Stimulated activated naive CD8-positive, alpha-beta T cell treated with anti-CD3 and anti-CD28 coated beads, Interleukin-15, amount 100 ng/mL, for 72 hours (primary cell): ENCODE measurements at places on chromosomes 2 and 18.

GRCh38 chr2:218827701-218828476, 3.7 kb downstream of the PRKAG3 start:
- DNase-seq = no peak

GRCh38 chr2:38465789-38466127, 88.7 kb upstream of the ATL2 start:
- DNase-seq = no peak

- no peak for DNase-seq
These were observed 189.8 kb downstream of the INSIG2 start for GRCh38 chr2:118278046-118278445.

GRCh38 chr2:213068676-213069359, 82.6 kb downstream of the IKZF2 start:
- no peak for DNase-seq

- no peak for DNase-seq
These were observed 185.9 kb upstream of the KLHL14 start for GRCh38 chr18:32958746-32959145.

- no peak for DNase-seq
These were observed 236.5 kb downstream of the ZNF804A start for GRCh38 chr2:184834699-184835397.

GRCh38 chr2:147438882-147439281, 405.9 kb upstream of the ACVR2A start:
- no peak for DNase-seq

- DNase-seq = no peak
These were observed 896 bp downstream of the CACNB4 start for GRCh38 chr2:152097801-152098495.

- DNase-seq = no peak
These were observed 32.2 kb downstream of the KIF1A start for GRCh38 chr2:240787521-240788472.

- DNase-seq = no peak
These were observed 283.1 kb downstream of the CPS1 start for GRCh38 chr2:210839450-210839849.

- no peak for DNase-seq
These were observed 10.3 kb upstream of the AGXT start for GRCh38 chr2:240858321-240858720.

DNA sequence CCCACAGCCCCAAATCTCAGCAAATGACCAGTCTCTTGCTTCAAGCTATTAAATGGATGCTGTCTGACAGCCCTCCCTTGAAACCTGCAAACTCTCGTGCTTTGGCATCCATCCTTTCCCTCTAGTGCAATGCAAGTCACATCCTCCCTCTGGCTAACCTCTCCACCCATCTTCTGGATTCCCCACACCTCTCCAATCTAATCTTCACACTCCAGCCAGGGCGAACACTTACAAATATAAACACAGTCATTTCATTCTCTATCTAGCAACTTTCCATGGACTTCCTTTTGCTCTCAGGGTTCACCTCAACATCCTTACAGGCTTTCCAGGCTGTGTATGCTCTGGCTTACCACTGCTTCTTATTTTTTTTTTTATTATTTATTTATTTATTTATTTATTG, 10.1 kb upstream of the NARS1 start:
- no peak for DNase-seq

DNA sequence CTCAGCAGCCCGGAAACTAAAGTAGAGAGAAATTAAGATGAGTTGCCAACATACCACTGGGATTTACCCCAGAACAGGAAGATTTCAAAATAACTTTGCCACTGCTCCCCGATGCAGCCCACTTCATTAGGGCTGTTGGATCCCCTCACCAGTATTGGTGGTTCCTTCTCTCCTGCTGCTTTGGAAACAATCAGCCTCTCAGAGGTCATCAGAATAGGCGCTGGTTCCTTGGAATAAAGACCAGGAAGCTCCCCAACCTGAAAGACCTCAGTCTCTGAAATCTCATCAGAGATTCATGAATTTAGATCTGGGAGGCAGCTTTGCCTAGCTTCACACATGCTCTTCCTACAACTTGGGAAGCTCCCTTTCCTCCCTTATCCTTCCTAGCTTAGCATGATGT, 332.4 kb downstream of the STK39 start:
- no peak for DNase-seq

GRCh38 chr18:75036917-75037688, 171.8 kb downstream of the PTGR3 start:
- DNase-seq = no peak

DNA sequence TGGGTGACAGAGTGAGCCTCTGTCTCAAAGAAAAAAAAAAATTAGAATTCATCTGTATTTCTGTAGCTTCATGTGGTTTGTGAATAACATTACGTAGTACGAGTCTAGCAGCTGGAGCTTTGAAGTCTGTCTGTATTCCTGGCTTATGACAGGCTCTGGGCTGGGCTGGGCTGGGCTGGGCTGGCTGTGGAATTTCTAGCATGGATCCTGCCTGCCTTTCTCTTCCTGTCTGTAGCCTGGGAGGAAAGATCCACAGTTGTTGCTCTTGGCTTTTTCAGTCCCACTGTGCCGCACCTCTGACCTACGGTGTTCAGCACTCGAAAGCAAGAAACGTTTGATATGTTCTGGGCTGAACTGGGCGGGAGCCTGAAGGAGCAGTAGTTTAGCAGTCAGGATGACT, 55.4 kb downstream of the BOLA3 start:
- no peak for DNase-seq

- DNase-seq = no peak
These were observed 241.3 kb downstream of the RBM43 start for GRCh38 chr2:151020411-151020810.

GRCh38 chr2:109258905-109259540, 130.0 kb downstream of the SH3RF3 start:
- no peak for DNase-seq

GRCh38 chr2:105309147-105309545, 20.4 kb downstream of the TGFBRAP1 start:
- no peak for DNase-seq

GRCh38 chr2:239997686-239998409, 27.3 kb downstream of the NDUFA10 start:
- DNase-seq = no peak

DNA sequence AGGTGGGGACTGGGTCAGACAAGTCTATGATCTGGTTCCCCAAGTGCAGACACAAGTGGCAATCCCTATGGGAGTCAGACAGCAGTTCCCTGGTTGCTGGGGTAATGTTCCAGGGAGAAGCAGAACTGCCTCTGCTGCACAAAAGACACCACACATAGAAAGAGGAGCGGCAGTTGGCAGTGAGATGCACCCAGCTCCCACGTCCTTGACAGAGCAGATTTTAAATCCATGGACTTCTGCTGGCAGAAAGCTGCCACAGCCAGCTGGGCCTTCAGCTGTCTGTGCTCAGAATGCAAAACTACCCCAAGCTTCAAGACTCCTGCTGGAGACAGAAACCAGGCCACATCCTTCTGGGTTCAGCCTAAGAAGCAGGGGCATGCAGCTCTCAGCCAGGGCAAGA, 147.2 kb downstream of the ETAA1 start:
- DNase-seq = no peak

DNA sequence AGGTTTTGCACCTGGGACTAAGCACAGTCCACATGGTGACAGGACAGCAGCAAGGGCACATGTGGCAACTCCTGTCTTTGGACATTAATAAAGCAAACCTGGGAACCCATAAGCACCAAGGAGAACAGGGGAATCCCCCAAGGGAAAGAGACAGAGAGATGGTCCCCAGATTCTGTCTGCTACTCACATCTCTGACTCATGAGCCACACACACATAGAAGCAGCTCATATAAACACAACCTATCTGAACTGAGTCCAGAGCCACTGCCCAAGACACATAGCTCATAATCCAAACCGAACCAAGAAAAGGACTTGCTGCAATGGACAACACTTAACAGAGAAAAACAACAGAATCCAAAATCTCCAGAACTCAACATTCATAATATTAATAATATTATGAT, 82.5 kb downstream of the OSBPL1A start:
- no peak for DNase-seq

- DNase-seq = no peak
These were observed 137.6 kb upstream of the HNMT start for GRCh38 chr2:137826373-137827372.
